ENCODE measurements at places on chromosomes 5 and 9.
A peak's percentile ranks its signal among the peaks of the same experiment; 100 is the strongest.

GRCh38 chr5:34699155-34700077, 43.3 kb downstream of the RAI14 start:
- DNase-seq: no peak

- peak; percentile 55 for DNase-seq
Observed at GRCh38 chr9:125137200-125137599, 6.1 kb downstream of the SCAI start.

DNA sequence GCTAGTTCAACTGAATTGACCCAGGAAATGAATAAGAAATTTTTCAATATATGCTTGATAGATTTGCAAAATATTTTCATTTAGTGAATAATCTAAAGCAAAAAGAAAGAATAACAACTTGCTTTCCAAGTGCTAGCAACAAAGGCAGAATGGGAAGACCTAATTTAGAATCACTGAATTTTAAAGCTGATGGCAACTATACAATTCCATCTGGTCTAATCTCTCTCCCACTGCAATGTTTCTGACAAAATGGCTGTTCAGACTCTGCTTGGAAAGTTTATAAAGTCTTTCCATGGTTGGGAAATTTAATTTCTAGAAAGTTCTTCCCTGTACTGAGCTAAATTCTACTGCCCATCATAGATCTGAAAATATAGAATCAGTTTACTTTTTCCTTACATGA, 75.7 kb upstream of the ACOT12 start:
- no peak for DNase-seq

- DNase-seq: peak; percentile 34
Observed at GRCh38 chr9:15697446-15697851, 144.6 kb downstream of the CCDC171 start.

- no peak for DNase-seq
Observed at GRCh38 chr5:96687080-96687479, 24.9 kb downstream of the CAST start.

GRCh38 chr9:12060811-12061210, 632.4 kb upstream of the TYRP1 start:
- DNase-seq: no peak

- no peak for DNase-seq
Observed at GRCh38 chr5:80820685-80821084, 139.5 kb upstream of the RASGRF2 start.

DNA sequence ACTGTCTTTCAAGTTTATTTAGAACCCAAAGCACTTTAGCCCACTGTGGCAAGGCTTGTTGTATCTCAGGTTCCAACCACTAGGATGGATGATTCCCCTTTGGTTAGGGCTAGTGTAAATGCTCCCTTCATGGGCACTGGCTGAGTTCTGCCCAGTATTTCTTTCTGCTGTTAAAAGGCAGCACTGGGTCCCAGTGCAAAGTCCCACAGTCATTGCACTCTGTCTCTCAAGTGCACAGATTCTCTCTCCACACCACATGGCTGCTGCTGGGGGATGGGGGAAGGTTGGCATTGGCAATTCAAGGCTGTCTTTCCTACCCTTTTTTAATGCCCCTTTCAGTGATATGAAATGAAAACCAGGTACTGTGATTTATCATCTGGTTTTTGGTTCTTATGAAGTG, 7.2 kb upstream of the NPR3 start:
- no peak for DNase-seq

DNA sequence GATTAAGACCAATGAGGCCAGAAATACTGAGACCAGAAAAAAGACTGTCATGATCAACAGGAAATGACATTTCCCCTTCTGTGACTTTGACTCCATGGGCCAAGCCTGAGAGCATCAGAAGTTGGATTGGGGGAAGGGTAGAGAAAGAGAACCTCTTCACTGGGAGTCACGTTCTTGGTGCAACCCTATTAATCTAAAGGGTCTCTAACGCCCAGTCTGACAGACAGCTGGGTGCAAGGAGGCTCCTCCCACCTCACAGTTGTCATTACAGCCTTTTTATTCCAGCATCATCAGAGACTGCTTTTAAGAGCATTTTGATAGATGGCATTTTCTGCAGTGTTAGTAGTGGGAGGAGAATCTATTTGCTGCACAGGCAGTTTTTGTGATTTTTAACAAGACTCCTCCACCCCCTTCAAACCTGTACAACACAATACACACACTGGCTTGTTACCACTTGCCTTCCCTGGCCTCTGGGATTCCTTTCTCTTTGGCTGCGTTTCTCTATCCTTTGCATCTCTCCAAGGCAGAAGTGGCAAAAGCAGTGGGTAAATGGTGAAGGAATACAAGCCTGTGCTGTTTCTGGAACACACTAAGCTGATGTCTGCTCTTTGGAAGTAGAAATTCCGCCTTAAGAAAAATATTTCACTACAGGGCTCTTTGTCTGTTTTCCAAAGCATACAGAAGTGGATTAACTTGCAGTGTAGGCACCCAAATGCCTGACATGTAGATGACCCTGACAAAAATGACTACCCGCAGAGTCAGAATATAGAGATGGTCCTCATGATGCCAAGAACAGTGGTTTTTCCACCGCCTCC, 310.4 kb upstream of the ZNF608 start:
- DNase-seq: no peak

DNA sequence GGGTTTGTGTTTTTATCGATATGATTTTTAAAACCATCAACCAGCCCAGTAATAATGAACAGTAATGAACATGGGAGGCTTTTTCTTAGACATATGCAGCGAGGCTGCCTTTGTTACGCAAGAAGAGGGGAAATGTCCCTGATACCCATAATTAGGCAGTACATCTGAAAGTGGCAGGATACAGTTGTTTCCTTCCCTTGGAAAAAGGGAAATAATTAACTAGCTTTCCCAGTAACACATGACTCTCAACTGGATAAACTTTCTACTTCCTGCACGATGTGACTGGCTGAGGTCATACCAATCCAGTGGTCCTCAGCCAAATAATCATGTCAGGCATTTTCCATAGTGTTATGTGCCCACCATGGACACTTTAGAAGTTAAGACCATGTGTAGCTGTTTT, 431.6 kb upstream of the C9orf72 start:
- no peak for DNase-seq

- no peak for DNase-seq
Observed at GRCh38 chr5:74095871-74096270, 469.9 kb downstream of the ARHGEF28 start.

DNA sequence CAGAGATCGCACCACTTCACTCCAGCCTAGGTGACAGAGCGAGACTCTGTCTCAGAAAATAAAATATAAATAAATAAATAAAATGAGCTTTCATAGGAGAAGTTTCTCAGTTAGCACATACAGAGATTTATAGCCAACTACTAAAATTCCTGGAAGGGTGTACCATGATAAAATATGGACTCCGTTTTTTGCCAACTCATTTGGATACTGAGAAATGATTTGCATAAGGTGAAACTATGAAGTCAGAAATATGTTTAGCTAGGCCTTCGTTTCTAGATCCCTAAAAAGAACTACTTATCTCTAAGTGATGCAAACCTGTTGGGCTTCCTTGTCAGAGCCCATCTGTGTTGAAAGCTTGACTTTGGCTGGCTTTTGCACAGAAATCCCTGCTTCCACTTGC, 56.9 kb upstream of the SLC1A1 start:
- no peak for DNase-seq

DNA sequence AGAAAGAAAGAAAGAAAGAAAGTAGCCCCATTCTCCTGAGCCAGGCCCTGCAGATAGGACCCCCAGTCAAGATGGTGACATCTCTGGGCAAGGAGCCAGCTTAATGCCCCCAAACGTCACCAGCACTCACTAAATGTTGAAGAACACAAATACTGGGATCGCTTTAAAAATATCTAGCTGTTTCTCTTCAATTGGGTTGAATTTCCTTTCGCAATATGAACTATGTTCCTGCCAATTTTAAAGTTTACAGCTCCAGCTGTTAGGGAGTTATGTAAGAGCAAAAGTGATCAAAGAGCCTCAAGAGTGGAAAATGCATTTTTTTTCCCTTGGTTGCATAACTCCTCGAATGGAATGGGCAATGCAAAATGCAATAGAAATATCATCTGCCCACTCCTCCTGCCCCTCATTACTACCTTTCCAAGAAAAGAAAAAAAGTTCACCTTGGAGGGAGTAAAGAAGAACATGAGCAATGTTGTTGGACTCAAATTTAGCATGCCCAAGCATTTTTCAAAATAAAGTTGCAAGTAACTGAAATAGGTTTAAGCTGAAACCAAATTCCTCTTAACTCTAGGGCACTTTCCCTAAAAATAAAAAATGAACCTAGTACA, 244.2 kb upstream of the PIK3R1 start:
- DNase-seq: no peak

- DNase-seq: no peak
Observed at GRCh38 chr5:89071941-89072331, 189.0 kb upstream of the MEF2C start.

DNA sequence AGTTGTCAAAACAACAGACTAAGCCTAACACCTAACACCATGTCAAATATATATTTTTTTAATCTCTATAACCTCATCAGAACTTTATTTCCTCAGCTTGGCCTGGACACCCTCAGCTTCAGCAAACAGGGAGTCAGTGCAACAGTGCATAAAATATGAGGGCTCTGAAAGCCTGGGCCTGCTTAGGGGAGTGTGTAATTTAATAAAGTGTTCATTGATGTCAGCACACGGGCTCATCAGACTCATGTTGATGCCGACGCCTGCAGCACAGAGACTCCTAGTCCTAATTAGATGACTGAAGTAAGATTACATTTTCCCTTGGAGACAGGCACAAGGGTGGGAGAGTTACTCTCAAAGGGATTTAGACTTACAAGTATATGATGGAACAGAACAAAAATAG, 37.8 kb downstream of the CDH10 start:
- DNase-seq: no peak
